ENCODE measurements at places on chromosomes 3 and 15.

- peak; percentile 5 for DNase-seq
Observed at GRCh38 chr15:29570948-29571791, 251.1 kb downstream of the TJP1 start.

DNA sequence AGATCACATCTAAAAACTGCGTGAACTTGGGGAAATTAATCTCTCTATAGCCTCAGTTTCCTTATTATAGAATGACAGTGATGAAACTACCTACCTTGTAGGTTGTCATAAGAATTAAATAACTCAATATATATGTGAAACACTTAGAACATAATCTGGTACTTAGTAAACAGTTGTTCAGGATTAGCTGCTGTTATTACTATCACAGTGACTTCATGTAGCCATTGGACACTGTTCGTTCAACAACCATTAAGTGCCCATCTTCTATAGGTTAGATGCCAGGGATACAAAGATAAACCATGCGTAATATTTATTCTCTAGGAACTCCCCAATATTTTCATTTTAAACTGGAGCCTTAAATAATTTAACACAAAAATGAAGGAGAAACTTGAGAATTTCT, 329.0 kb upstream of the PROK2 start:
- DNase-seq: no peak

DNA sequence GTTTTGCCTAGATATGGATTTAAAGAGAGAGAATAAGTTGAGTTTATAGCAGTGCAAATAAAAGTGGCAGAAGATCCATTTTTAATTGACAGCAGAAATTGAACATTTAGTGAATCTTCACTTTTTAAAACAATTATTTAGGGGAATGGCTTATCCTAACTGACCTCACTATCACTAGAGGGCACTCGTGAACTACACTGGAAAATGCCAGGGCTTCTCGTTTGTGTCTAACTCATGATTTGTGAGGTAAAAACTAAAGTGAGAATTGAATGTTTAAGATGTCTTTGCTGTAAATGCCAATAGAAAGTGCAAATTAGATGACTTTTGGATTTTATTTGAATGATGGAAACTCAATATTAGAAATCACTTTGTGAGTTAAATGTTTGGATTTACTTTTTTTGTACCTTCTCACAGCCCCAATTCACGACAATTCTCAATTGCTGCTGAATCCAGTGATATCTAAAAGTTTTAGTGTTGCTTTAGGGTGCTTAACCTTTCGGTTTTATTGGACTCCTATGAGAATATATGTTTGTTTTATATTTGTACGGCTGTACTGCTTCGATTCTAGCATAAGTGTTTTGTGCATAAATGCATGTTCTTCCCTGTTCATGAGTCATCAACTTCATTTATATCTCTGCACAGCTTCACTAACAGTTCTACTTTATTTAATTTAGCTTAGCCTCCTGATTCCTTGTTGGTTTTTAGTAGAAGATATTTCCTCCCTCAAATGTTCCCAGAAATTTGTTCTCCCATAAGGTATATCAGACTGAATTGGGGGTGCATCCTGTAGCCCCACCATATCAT, 462.1 kb downstream of the MFSD1 start:
- peak; percentile 54 for DNase-seq

DNA sequence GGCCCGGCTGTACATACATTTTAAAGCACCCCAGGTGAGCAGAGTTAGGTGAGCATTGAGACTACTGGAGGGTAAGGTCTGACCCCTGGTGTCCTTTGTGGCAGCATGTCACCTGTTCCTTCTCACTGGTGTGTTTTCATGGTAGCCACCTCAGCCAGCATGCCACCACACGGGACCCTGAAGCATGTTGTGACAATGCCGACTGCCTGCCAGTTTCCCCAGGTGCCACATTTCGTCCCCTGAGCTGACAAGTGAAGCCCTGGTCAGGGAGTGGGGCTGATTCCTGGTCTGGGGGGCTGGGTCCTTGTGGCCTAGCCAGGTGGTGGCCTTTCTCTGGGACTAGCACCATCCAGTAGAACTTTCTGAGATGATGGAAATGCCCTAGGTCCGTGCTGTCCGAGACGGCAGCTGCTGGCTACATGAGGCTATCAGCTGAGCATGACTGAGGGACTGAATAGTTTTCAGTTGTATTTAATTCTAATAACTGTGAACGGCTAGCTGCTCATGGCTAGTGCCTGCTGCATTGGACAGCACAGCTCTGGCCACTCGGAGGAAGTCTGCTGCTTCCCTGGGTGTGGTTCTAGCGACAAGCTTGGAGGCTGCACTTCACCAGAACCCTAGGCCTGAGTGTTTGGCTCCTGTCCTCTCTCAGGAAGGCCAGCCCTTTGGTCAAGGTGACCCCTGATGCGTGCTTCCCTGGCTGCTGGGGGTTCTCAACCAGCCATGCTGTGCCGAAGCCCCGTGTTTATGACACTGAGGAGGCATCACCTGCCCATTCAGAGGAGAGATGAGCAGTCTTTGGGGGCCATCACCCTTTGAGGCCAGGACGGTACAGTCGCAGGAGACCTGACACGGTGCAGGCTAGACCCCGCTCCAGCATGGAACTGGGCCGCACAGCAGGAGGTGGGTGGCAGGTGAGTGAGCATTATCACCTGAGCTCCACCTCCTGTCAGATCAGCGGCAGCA, 3.9 kb downstream of the C3orf22 start:
- DNase-seq: no peak

GRCh38 chr3:60046210-60046609, 996.4 kb upstream of the CFAP20DC start:
- no peak for DNase-seq

DNA sequence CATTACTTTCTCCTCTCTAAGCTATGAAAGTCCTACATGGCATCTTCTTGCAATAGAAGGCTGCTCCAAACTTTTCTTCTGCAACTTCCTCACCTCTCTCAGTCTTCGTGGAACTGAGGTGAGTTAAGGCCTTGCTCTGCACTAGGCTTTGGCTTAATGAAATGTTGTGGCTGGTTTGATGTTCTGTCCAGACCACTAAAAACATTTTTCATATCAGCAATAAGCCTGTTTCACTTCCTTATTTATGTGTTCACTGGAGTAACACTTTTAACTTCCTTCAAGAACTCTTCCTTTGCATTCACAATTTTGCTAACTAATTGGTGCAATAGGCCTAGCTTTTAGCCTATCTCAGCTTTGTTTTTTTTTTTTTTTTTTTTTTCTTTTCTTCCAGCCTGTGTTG, 335.3 kb upstream of the NECTIN3 start:
- no peak for DNase-seq

- no peak for DNase-seq
Observed at GRCh38 chr15:63950911-63951481, 95.3 kb downstream of the DAPK2 start.

DNA sequence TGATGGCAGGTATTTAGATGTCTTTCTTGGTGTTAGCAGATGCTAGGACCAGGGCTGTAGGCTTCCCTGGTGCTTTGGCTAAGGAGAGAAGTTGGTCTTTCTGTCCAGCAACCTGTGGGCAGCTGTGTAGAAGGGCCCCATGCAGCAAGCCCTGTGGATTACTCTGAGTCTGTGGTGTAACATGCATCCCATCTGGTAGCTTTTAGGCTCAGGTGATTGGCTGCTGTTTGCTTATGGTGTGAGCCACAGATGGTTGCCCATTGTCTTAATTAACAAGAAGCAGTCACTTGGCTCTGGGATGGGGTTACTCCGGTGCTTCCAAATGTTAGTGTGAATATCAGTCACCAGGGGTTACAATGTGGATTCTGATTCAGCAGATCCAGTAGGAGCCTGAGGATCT, 368.6 kb upstream of the C2CD4B start:
- DNase-seq: no peak

- no peak for DNase-seq
Observed at GRCh38 chr15:38211249-38211648, 41.4 kb upstream of the SPRED1 start.

- no peak for DNase-seq
Observed at GRCh38 chr3:62436785-62437184, 63.4 kb upstream of the FEZF2 start.

DNA sequence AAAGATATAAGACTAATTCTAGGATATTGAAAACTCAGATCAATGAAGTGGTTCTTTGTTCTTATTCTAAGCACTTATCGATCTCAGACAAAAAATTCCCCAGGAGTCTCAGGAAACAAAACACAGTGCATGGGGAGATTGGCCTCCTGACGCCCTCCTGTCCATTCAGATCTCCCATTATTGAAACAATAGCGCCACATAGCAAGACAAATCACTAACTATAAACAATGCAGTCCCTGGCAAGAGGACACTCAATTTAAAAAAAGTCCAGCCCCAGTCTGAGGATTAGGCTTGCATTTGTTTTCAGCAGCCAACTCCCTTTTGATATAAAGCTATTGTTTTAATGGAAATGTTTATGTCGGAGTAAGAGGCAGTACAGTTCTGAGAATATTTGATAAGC, 528.2 kb downstream of the GABRG3 start:
- DNase-seq: no peak

DNA sequence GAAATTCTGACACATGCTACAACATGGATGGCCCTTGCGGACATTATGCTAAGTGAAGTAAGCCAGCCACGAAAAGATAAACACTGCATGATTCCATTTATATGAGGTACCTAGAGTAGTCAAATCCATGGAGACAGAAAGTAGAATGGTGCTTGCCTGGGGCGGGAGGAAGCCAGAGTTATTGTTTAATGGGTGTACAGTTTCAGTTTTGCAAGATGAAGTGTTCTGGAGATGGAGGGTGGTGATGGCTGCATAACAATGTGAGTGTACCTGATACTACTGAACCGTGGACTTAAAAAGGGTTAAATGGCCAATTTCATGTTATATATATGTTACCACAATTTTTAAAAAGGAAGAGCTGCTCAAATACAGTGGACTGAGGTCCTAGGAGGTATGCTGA, 66.9 kb downstream of the SEMA5B start:
- DNase-seq: no peak

GRCh38 chr3:71806736-71807135, 21.8 kb upstream of the PROK2 start:
- no peak for DNase-seq

DNA sequence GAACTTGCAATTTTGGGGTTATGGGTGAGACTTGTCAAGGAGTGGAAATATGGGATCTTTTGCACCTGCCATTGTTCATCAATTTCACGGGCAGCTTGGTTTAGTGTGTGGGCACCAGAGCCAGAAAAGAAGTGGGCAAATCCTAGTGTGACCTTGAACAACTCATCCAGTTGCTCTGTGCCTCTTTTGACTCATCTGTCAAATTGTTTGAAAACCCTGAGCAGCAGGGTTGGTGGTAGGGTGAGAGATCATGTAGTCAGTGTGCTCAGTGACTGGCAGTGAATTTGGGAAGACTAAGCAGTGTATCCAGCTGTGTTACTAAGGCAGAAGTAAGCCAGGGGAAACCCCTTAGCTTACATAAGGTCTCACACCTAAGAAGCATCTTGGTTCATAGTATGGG, 293.0 kb upstream of the TRIM42 start:
- no peak for DNase-seq

- DNase-seq: no peak
Observed at GRCh38 chr15:81174125-81174791, 22.4 kb upstream of the IL16 start.

DNA sequence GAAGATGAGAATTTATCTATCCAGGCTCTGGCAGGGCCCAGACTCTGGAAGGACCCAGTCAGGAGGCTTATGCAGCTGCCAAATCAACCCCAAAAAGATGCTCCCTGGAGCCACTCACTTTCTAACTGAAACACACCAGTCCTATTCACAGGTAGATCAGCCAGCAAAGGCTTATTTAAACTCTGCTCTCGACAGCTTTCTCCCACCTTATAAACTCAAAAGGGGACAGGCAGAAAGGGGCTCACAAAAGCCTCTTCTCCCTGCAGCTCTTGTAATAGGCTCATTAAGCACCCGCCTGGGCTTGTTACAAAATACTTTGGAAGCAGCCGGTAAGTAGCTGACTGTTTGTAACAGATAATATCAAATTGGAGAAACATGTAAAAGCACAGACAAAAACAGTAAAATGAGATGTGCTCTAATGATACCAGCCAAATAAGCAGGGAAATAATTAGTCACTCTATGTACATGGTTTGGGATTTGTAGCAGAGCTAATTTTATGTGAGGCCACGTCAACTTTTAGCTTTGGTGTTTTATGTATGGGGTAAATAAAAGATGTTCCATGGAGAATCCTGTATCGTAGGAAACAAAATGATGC, 213.8 kb downstream of the NR2F2 start:
- DNase-seq: no peak

- no peak for DNase-seq
Observed at GRCh38 chr3:194277104-194277785, 73.9 kb downstream of the CPN2 start.

GRCh38 chr15:47674586-47675232, 42.6 kb upstream of the SEMA6D start:
- no peak for DNase-seq

DNA sequence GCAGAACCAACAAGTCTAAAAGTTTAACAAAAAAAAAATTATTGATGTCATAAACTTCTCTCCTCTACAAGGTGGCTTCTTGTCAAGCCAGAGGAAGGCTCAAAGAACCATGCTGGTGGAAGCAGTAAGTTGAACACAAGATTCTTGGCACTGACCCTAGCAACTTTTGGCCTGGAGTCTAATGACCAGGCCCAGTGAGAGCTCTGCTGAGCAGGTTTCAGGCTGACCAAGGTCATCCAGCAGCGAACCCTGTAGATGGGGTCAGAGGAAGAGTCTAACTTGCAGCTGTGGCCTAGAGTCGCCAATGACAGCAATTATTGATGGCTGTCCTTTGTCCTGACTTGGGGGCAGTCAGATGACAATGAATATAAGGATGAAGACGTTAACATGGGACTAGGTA, 43.1 kb upstream of the PDZRN3 start:
- DNase-seq: no peak

- no peak for DNase-seq
Observed at GRCh38 chr3:145727476-145727875, 433.5 kb downstream of the PLOD2 start.

DNA sequence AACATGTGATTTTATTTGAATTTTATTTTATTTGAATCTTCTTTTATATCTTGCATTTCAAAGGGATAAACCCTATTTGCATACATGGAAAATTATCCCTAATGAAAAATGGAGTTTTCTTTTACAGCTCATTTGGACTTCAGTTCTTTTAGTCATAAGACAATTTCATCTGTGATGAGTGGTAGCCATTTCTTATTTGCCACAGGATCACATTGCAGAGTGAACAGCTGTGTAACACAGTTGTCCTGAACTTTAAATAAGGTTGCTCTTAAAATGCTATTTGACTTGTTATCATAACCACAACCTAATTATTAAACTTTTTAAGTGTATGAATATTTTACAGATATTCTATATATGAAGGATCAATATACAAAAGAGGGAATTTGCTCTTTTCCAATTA, 221.7 kb upstream of the ROPN1 start:
- DNase-seq: no peak

- DNase-seq: no peak
Observed at GRCh38 chr15:57665939-57666338, 40.6 kb upstream of the POLR2M start.

- DNase-seq: no peak
Observed at GRCh38 chr15:96264351-96264798, 66.1 kb upstream of the NR2F2 start.

All from kidney glomerular epithelial cell (primary cell).